ENCODE measurements at places on chromosomes 5 and 9.

GRCh38 chr9:68567565-68567964 lies 26.9 kb upstream of the TMEM252 start:
- DNase-seq, result no peak

DNA sequence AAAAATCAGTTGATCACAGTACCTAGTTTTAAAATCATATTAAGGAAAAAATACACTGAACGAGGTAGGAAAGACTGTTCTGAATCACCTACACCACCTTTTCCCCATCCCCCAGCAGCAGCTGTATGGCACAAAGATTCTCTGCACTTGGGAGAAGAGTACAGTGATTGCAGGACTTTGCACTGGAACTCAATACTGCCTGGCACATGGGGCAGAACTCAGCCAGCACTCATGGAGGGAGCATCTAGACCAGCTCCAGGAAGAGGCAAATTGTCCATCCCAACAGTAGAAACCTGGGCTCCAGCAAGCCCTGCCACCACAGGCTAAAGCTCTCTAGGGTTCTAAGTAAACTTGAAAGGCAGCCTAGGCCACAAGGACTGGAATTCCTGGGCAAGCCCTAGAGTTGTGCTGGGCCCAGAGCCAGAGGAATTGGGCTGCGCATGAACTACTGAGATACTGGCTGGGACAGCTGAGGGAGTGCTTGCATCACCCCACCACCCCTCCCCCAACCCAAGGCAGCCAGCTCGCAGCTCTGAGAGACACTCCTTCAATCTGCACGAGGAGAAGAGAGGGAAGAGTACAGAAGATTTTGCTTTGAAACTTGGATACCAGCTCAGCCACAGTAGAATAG lies 654.4 kb upstream of the CDH6 start:
- DNase-seq, result no peak

DNA sequence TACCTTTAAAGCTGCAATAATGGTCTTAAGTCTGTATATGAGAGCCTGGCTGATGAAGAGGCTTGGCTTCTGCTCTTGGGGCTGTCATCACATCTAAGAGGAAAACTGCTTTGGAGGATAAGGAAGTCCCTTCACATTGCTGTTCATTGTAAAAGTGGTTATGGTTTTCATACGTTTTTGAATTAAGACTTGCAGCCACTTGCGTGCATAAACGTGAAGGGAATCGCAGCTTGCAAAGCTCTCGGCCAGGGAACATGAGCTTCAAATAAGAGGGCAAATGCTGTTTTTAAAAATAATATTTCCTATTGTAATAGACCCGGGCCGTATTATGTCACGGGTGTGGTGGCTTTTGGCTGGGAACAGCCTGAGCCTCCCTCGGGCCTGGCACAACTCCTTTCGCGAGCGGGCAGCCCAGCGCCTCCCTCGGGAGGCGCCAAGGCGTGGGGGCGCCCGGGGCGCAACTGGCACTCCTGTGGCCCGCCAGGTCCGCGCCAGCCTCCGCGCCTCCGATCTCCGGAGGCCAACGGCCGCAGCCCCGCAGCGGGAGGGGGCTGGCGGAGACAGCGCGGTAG lies 538 bp upstream of the ARHGEF28 start:
- DNase-seq, result no peak

DNA sequence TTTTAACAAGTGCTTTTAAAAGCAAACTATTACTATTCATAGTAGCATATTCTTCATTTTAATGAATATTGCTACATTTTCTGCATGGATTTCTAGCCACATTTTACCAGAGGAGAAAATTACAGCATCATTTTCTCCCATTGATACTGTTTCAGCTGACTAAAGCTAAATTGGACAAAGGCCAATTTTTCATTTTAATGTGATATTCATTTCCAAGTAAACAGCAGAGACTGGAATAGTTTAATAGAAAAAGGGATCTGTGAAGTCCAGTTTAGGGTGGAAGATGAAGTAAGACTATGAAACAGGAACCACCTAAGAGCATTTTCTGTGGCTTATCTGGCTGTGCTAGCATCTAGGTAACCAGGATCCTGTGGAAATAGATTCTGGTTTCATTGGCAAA lies 128.1 kb downstream of the GIN1 start:
- DNase-seq, result no peak

DNA sequence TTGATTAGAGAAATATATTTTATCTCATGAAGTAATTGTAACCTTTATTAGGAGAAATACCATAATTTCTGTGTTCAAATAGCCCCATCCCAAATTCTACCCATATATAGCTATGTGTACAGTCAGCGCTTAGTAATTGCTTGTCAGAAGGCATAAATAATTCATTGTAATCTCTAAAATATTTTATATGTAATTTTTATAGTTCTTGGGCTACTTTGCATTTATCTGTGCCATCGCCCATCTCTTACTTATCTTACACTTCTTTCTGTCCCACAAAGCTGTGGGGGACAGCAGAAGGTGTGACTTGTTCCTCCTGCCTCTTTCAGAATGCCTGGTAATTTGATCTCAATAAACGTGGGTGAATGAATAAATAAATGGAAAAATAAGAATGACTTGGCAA lies 5.5 kb downstream of the ADAMTSL1 start:
- DNase-seq, result no peak

DNA sequence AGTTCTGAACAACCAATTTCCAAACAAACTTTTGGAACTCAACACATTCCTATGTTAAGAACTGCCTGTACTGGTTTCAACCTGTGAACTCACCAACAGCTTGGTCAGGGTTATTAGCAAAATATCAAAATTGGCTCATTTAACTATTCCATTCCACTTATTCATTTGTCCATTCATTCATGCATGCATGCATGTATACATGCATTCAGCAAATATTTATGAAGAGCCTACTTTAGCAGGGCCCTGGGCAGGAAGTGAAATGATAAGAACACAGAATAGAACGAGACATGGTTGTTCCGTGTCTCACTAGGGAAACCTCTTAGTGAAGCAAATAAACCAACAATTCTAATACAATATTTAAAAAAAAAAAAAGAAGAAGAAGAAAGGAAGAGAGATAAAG lies 107.4 kb downstream of the GLIS3 start:
- no peak for DNase-seq

DNA sequence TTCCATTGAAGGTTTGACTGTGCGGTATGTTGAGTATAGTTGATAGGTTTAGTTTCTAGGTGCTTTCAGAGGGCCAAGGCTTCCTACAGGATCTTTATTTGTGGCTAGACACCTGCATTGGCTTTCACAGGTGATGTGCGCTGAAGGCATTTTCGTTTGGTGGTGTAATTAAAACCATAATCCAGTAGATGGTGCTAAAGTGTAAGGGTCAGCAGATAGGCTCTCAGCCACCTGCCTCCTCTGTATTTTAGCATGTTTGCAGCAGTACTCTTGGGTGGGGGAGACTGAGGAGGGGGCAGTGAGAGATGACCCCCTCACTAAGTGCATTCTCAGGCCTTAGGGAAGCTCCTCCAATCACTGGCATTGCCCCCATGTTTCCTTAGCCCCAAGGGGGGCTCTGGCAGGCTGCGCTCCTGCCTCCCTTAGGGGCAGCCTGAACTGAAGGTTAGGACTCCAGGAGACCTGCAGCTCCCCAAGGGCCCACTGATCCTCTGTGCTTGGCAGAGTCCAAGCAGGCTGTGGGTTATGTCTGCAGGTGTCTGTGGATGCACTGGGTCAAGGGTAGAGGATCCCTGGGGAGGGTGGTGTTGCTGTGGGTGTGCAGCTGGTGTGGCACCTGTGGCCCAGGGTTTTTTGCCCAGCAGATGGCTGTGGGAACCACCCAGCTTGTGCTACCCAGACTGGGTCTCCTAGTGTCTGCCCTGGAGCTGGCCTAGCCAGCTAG lies 23.4 kb downstream of the CDK20 start:
- DNase-seq, result peak; percentile 10

DNA sequence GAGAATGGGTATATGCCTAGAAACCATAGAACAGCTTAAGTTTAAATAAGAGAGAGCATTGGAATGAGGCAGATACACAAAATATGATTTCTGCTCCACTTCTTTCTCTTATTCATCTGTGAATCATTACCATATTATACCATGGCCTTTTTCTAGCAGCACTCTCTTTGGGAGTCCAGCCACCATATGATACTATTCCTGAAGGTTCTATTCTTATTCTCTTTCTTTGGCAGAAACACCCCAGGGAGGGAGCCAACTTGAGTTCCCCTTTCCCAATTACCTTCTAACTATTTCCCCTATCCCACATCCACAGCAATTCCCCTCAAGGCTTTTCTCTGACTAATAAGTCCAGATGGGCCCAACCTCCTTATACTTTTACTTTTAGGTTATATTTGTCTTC lies 55.9 kb downstream of the NDUFAF2 start:
- no peak for DNase-seq

- DNase-seq, result no peak
Measured at GRCh38 chr5:163458778-163459385, 1.0 kb downstream of the NUDCD2 start.

GRCh38 chr5:102958481-102959011 lies 161.4 kb downstream of the GIN1 start:
- DNase-seq, result peak; percentile 54

- no peak for DNase-seq
Measured at GRCh38 chr9:34139477-34140146, 13.1 kb upstream of the DCAF12 start.

DNA sequence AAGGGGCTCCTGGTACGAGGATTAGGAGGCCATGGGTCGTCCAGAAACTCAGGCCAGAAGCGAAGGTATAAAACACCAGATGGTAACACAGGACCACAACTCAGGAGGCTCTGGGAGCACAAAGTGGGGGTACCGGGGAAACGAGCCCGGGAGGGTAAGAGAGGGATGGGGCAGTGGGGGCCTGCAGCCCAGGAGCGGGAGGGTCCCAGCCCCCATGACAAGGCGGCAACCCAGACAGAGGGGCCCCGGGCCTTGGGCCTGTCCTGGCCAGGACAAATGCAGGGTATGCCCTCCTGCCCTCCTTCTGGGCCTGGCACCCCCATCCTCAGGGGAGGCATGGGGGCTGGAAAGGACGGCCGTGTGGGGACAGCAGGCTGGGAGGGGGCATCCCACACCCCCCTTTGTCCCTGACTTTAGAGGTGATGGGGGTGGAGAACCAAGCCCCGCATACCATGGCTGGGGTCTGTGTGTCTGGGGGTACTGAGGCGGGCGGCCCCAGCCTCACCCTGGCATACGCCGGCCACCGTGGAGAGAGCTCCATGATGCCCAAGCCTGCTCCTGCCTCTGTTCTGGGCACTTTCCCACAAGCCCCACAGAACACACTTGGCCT lies 47.0 kb upstream of the EXOC3 start:
- no peak for DNase-seq

- DNase-seq, result no peak
Measured at GRCh38 chr9:19769213-19769612, 19.6 kb downstream of the SLC24A2 start.

- no peak for DNase-seq
Measured at GRCh38 chr5:72210888-72211678, 103.8 kb downstream of the MAP1B start.

GRCh38 chr9:78005231-78006002 lies 26.2 kb downstream of the GNAQ start:
- DNase-seq, result no peak

- no peak for DNase-seq
Measured at GRCh38 chr9:134632329-134632728, 9.3 kb upstream of the COL5A1 start.

DNA sequence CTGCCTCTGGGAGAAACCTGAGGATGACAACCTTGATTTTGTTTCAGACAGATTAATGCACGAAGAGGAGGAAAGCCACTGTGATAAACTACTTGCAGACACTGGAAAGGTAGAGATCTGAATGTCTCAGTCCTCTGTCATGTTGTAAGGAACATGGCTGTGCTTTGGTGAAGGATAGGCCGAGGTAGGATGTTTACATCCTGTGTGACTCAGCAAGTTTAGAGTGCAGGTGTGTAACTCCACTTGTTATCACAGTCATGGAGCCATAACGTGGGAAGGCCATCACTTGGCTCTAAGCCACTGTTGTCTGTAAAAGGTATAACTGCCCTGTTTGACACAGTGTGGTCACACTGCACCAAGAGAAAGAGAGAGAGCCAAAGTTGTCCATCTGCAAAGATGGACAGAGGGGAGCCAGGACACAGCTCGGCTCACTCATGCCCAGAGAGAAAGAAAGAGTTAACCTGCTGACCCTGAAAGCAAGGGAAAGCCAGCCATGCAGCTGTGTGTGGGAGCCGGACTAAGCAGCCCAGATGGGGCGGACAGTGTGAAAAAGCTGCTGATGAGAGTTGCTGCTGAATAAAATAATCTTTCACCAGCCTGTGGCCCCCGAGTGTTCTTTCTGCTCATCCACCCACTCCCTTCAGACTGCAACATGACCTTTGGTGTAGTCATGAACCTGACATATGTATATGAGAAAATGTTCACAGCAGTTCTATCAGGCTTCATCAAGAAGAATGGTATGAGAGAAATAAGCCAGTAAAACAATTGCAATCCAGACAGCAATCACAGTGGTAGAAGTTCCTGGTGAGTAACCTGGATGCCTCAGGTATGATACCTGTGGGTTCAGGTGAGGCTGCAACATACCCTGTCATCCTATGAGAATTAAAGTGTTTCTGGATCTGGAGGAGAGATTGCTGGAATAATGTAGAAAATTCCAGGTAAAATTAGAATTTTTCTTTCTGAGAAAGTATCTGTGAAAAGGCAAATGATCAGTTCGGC lies 115.9 kb downstream of the TARS1 start:
- no peak for DNase-seq

DNA sequence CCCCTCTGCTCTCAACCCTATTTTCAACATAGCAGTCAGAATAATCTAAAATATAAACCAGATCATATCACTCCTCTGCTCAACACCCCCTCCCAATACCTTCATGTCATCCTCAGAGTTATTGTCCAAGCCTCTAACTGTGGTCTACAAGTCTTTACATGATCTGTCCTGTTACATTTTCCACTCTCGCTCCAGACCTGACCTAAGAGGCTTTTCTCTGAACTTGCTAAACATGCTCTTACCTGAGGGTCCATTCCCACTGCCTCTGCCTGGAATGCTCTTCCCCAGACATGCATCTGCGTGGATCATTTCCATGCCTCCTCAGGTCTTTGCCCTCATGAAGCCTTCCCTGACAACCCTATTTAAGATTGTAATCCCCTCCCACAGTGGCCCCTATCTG lies 12.0 kb downstream of the NIPSNAP3B start:
- no peak for DNase-seq

DNA sequence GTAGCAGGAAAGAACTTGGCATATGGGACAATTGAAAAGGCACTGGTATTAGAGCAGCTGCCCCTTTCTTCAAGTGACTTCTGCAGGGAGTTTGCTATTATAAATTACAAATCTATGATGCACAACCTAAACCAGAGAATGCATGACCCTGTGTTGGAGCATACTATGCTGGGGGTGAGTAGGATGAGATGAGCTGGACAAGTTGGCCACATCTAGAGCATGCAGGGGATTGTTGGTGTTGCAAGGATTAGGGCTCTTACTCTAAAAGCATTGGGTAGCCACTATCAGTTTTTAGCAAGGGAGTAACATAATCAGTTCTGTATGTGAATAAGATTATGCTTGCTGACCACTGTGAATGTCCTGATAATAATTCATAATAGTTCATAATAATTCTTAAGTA lies 186.7 kb downstream of the KIAA0825 start:
- DNase-seq, result no peak

- no peak for DNase-seq
Measured at GRCh38 chr5:1042626-1043025, 34.0 kb downstream of the NKD2 start.
